ENCODE measurements at places on chromosomes 12 and 14. TPM values are rescaled to one million over a fixed set of nuclear protein-coding genes. Genes with fewer than 3 reads are reported as not detected.

- DNase-seq: no peak
Measured at GRCh38 chr14:99522025-99522401, 40.8 kb downstream of the CCNK start.

Gene DHRS2
- total RNA-seq: not detected

Gene CISTR
- 1.4 TPM for total RNA-seq

Gene FAM222A
- 21.8 TPM for total RNA-seq

DNA sequence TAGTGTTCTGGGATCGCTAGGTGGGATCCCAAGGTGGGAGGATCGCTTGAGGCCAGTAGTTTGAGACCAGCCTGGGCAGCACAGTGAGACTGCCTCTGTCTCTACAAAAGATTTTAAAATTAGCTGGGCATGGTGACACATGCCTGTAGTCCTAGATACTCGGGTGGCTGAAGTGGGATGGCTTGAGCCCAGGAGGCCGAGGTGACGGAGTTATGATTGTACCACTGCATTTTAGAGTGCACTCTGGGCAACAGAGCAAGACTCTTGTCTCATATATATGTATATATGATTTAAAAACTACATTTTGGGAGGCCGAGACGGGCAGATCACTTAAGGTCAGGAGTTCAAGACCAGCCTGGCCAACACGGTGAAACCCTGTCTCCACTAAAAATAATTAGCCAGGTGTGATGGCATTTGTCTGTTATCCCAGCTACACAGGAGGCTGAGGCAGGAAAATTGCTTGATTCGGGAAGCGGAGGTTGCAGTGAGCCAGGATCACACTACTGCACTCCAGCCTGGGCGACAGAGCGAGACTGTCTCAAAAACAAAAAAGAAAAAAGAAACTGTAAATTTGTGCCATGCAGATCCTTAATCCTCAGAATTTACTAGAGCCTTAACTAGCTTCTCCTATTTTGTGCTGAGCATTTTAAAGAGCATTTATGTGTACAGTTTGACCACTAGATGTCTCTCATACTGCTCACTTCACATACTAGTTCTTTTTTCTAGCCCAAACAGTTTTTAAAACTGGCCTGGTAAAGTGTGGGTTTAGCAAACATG is 114.8 kb downstream of the MON2 start:
- DNase-seq: peak; percentile 28

Data from left cardiac atrium (tissue), 4 donors.